ENCODE measurements at places on chromosomes 13 and 19. TPM values are rescaled to one million over a fixed set of nuclear protein-coding genes. Genes with fewer than 3 reads are reported as not detected.

THSD1 gene
- total RNA-seq = 15.1 TPM

VAV1 gene
- 4.4 TPM for total RNA-seq

USPL1 gene
- 31.6 TPM for total RNA-seq

NTN5 gene
- 0.53 TPM for total RNA-seq

DAND5 gene
- not detected for total RNA-seq

ZNF724 gene
- total RNA-seq = 12.1 TPM

ZNF358 gene
- 19.0 TPM for total RNA-seq

RNF17 gene
- not detected for total RNA-seq

ZNF285 gene
- total RNA-seq = 11.1 TPM

SPTBN4 gene
- total RNA-seq = 1.7 TPM

TSSK6 gene
- 0.85 TPM for total RNA-seq

ZNF730 gene
- total RNA-seq = 15.2 TPM

KANK2 gene
- total RNA-seq = 183 TPM

ZNF235 gene
- total RNA-seq = 20.8 TPM

SCN1B gene
- 1.6 TPM for total RNA-seq

PRKCG gene
- 0.32 TPM for total RNA-seq

Measured in urinary bladder (tissue), 4 donors.